ENCODE measurements at places on chromosomes 7 and 10.

DNA sequence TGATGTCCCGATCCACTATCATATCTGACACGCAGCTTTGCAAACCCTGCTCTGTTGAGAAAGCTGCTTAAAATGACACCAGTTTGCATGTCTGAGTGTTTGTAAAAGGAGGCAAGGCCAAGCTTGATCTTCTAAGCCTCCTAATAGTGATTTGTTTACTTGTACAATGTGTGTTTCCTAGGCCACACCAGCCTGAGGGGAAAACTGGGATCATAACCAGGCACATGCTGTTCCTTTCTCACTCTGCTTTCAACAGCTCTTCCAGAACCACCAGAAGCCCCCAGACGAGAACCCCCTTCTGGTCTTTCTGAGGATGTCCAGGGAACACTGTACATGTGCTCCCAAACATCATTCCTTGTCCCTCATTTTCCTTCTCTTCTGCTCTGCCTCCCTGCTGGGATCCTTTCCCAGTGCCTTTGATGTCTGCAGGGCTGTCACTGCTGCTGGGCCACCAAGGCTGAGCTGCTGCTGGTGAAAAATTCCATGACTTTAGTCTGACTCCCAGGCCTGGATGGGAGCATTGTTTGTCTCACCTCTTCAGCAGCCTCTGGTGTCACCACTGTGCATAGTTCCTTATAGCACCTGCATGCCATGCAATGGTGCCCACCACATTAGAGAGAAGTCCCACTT lies 4.0 kb upstream of the LGI1 start:
- DNase-seq: no peak

DNA sequence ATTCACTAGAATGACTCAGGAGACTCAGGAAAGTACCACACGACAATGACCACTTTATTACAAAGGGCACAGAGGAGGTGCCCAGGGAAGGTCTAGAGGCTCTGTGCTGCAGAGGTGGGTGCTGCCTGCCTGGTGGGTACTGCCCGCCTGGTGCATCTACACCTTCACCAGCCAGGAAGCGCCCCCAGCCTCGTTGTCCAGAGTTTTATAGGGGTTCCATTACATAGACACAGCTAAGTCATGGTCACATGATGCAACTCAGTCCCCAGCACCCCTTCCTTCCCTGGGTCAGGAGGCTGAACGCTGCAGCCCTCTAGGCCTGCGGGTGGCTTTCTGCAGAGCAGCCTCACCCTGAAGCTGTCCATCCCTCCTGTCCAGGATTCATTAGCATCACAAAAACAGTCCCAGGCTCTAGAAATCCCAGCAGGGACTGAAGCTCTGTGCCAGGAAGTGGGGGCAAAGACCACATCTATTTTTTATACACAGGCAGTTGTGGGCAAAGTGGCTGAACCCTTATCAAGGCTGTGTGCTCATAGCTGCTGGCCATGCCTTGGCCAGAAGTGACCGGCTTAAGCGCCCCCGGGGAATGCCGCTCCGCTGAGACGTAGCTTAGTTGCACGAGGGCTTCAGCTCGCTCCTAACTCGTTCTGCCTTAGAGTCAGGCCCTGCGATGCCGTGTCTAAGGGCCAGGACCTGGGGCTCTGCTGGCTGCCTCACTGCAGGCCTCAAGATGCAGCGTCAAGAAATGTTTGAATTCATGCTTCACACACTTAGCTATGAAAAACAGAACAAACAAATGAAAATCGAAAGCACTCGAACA lies 219.0 kb downstream of the GLRX3 start:
- DNase-seq: no peak

GRCh38 chr7:82430500-82431465 lies 12.8 kb downstream of the CACNA2D1 start:
- DNase-seq: no peak

GRCh38 chr7:155594163-155594732 lies 47.9 kb upstream of the CNPY1 start:
- DNase-seq: no peak

- no peak for DNase-seq
These were observed 323.5 kb upstream of the POM121L12 start for GRCh38 chr7:52711951-52712350.

DNA sequence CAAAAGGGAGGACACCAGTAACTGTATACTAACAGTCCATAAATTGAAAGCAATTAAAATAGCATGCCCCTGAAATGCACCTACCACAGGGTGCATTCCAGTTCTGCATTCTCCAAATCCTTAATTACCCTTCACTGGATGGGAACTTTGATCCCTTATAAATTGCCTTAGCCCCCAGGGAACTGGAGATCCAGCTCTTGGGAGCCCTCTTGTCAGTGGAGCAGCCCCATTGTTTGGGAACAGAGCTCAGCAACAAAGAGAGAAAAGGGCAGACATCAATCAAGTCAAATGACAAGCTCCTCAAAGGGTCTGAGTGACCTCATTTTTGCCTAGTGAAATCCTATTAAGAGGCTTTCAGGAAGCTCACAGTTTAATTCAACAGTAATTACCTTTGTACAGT lies 472.6 kb downstream of the XPNPEP1 start:
- no peak for DNase-seq

DNA sequence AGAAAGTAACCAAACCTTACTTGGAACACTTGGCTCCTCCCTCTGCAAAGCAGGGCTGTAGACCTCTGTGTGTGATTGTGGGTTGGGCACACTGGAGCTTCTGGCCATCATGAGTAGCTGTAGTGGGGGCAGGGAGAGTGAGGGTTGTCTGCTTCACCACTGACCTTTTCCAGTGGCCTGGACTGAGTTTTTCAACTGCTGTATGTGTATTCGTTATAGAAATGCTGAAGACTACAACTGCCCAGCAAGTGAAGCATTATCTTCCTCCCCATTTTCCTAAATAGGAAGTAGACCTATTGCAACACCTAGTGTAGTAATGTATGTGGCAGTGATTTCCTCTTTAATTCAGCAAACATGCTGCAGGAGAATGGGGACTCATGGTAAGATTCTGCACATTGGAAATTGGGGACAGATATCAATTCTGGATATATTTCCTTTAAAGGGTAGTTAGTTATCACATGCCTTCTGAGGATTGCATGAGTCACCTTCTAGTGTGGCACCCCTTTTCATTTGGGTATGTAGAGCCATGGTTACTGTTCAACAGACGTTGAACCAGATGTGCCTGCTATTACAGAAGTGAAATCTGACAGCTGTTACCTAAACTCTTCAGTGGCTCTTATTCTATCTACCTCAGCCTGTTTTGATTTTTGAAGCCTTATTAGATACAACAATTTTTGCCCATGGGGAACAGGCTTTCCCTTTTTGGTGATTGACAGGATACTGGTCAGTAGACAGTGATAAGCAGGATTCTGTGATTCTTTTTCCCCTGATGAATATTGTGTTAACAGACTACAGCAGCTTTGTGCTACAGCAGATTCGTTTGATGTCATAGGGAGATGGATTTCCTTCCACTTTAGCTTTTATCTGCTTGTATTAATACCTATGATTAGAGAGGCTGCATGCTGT lies 130.9 kb downstream of the SND1 start:
- no peak for DNase-seq

GRCh38 chr7:148180075-148180474 lies 410.5 kb upstream of the C7orf33 start:
- no peak for DNase-seq
